ENCODE measurements at places on chromosomes 1 and 21. TPM values are rescaled to one million over a fixed set of nuclear protein-coding genes. Genes with fewer than 3 reads are reported as not detected.

- no peak for DNase-seq
These were observed 741.7 kb downstream of the MATN1 start for GRCh38 chr1:29981586-29982239.

GRCh38 chr1:88060750-88061491 is 623.2 kb upstream of the PKN2 start:
- no peak for DNase-seq

- DNase-seq: no peak
These were observed 1.2 kb upstream of the CAMTA1 start for GRCh38 chr1:6783936-6784559.

- no peak for DNase-seq
These were observed 2.3 kb downstream of the CD53 start for GRCh38 chr1:110875216-110875731.

DNA sequence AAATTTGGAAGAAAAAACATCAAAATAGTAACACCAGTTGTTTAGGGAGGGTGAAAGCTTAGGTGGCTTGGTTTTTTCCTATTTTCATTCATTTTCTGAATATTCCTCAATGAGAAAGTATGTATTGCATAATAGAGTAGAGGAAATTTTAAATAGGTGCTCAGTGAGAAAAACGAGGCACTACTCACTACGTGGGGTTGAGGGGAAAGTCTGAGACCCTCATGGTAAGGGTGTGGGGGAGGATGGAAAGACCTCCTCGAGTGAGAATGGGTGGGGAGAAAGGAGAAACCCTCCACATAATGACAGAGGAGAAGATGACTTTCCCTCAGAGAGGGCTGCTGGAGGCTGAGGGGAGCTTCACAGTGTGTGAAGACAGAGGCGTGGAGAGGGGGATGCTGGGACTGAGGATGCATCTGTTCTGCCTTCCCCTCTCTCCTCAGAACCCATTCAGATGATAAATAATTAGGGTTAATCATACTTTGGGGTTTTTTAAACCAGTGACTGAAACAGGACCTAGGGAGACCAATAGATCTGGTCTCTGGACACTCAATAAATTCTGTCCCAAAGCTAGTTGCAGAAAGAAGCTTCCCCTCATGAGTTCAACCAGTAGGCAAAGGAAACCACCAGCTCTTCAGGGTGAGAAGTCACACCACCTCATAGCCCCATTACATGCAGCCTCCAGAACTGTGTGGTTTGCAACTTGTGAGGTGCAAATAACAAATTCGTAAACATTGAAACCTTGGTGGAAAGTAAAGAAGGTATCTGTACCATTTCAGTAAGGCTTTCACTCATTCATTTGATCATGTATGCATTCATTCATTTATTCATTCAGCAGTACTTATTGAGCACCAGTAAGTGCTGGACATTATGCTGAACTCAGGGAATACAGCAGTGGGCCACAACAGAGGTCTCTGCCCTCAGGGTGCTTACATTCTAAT is 17.1 kb downstream of the SLAMF7 start:
- no peak for DNase-seq

DNA sequence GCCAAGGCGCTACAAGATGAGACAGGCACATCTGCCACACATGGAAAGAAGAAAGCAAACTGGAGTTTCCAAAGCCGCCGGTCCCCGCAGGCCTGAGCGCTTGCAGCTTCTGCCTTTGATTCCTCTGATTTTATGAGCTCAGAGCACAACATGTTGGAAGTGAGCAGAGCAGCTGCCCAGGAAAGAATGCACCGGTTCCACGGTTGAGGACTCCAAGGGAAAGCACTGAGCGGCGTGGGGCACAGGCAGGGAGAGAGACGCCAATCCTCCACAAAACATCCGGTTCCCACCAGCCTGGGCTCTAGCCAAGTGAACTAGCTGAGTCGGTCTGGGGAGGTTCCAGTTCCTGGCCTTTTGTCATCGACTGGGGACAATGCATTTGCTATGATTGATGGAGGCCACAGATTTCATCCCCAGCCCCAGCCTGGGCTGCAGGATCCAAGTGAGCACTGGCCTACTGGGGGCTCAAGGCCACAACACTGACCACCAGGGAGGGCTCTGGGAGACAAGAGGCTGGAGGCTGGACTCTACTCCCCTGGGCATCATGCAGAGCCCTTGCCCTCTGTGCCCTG is 253.1 kb upstream of the IRF2BP2 start:
- peak; percentile 87 for DNase-seq

- DNase-seq: no peak
These were observed 91.7 kb upstream of the IVNS1ABP start for GRCh38 chr1:185408700-185409270.

DNA sequence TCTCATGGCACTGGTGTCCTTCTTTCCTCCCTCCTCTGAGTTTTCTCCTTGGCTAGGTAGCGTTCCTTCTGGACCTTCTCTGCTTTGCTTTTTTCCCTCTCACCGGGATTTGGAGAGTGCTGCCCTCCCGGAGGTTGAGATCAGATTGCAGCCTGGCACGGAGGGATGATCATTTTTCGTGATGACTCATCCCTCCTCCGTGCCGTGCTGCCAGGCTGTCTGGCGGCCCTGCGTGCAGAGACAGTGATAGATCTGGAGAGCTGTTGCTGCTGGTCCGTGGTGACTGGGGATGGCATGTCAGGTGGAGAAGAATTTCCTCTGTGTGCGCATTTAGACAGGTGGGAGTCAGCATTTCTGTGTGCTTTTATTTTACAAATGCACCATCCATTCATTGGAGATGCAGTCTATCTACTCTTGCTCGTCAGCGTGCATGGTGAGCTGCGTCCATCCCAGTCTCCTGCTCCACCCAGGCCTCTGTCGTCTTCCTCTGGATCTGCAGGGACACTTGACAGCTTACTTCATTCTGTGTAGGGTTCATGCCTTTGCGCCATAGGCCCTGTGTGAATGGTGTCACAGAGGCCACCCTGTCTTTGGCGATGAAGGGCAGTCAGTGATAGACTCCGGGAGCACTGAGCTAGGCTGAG is 104.4 kb downstream of the PCBP3 start:
- no peak for DNase-seq

DNA sequence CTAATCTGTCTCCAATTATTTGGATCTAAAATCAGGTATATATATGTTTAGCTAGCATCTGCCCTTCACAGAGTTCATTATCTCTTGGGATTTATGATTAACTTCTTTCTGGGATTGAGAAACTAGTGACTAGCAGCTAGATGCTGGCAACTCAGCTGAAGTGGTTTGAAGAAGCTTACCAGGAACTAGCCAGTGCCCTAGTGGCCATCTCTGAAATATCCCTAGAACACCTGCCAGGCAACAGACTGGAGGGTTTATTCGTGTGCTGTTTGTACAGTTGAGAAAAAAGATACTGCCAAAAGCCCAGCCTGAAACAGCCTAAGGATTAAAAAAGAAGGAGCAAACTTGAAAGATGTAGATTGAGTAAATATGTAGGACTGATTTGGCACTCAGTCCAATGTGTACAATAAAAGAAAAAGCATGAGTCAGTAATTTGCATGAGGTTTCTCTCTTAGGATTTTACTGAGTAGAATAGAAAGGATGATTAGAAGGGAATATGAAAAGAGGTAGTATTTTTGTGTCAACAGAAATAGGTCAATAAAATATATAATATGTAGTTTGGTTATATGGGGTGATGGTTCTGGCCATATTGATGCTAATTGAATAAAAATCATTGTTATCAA is 1144.6 kb upstream of the ADGRL2 start:
- no peak for DNase-seq

The PDE4DIP gene
- total RNA-seq: 3,632 TPM

GRCh38 chr1:36706416-36706815 is 223.7 kb upstream of the CSF3R start:
- DNase-seq: no peak

- no peak for DNase-seq
These were observed 570 bp upstream of the NPR1 start for GRCh38 chr1:153677718-153678518.

DNA sequence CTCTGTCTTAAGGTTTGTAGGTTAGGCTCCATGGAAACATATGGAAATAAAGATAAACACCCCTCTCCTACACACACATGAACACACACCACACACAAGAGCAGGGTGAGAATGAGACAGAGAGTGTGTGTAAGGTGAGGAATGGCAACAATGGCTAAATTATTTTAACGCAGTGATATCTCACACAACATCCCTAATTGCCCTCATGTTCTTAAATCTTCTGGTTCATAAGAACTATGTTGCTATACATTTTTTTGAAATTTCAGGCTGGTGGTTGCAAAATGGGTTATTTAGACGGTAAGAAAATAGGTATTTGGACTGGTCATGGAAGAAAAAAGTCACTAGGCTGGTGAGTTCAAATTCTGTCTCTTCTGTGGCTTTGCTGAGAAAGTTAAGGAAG is 316.7 kb upstream of the ESRRG start:
- DNase-seq: no peak

GRCh38 chr1:84089465-84089864 is 54.6 kb upstream of the PRKACB start:
- DNase-seq: no peak

DNA sequence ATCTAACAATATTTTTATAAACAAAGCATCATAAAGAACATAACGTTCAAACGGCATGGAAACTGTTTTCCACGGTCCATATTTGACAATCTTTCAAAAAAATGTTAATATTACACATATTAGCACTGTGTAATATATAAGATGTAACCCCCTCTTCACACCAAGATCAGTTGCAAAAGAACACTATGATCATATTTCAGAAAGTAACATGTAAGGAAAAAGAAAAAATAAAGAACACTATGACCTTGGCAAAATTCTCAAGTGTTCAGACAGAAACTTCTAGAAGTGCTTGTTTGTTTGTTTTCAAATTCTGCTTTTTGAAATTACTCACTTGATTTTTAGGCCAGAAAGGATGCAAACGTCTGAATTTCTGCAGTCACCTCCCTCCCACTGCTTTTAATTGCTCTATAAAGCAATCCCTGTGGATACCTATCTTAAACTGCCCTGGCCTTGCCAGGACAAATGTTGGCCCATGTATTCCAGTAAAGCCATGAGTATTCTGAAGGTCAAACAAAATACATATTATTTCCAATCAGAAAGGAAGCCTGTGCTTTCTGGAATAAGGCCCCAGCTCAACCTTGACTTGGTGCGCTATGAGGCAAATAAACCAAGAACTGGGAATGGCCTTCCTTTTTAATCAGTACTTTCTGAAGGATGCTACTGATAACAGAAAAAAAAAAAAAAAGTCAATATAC is 68.6 kb downstream of the TGFBR3 start:
- no peak for DNase-seq

The KIAA1614 gene
- 11.4 TPM for total RNA-seq

GRCh38 chr1:52614671-52615070 is 12.5 kb downstream of the GPX7 start:
- DNase-seq: no peak

- no peak for DNase-seq
These were observed 12.9 kb downstream of the TMPRSS3 start for GRCh38 chr21:42382915-42383314.

- DNase-seq: peak; percentile 86
These were observed 37.7 kb downstream of the KIAA0040 start for GRCh38 chr1:175154629-175155472.

The VAMP3 gene
- total RNA-seq: 78.1 TPM

GRCh38 chr1:169110689-169111447 is 4.4 kb downstream of the ATP1B1 start:
- no peak for DNase-seq

- DNase-seq: no peak
These were observed 5.3 kb upstream of the SLC6A9 start for GRCh38 chr1:44036409-44037139.

The FAM151A gene
- 0.22 TPM for total RNA-seq

GRCh38 chr1:224726441-224727182 is 110.5 kb downstream of the CNIH3 start:
- no peak for DNase-seq

The SNX7 gene
- total RNA-seq: 16.4 TPM

The SDCCAG8 gene
- 30.0 TPM for total RNA-seq

DNA sequence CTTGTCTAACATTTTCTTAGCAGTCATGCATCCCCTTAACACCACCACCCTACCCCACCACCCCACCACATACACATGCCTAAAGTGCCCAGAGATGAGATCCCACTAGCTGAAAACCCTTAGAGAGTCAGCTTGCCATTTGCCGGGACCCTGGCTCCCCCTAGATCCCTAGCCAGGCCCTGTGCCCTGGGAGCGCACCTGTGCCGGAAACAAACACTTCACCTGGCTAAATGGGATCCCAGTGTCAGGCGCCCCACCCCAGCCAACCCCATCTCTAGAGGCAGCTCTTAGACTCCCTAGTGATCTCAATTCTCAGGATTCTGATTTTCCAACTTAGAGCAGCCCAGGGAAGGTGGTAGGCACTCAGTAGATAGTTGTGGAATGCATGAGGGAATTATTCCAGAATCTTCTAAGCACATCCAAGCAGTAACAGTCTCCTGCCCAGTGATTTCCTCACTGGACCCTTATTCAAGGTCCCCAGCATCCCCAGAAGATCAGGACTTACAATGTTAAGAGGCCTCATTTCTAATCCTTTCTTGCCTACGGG is 105.2 kb downstream of the LAMC2 start:
- peak; percentile 60 for DNase-seq

GRCh38 chr1:205422993-205423642 is 1.3 kb upstream of the LEMD1 start:
- no peak for DNase-seq

The TNFRSF14 gene
- 13.8 TPM for total RNA-seq

GRCh38 chr1:25487628-25488027 is 55.8 kb upstream of the LDLRAP1 start:
- DNase-seq: no peak

DNA sequence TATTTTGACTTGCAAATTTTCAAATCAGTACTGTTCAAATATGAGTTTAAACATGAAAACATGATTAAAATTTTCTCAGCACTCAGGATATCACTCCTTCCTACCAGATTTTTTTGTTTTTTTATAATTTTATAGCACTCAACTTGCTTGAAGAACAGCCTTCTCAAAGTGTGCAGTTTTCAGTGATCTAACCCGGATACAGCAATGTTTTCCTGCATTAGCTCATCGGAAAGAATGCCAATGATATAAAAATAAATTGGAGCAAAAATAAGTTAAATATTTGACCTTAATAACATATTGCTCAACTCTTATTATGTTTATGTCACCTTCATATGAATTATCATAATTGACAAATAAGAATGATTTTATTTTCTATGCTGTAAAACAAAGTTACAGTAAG is 766.8 kb downstream of the USP25 start:
- DNase-seq: no peak

The S100A14 gene
- total RNA-seq: 3.4 TPM

The LHX8 gene
- not detected for total RNA-seq

The NUDT4B gene
- not detected for total RNA-seq

The CBR3 gene
- total RNA-seq: 2.1 TPM

Measured in cardiac septum (tissue), 1 donor.